Stimulated activated CD8-positive, alpha-beta memory T cell treated with anti-CD3 and anti-CD28 coated beads, Interleukin-4, amount 100 ng/mL, for 1 hour (primary cell): ENCODE measurements at places on chromosomes 12 and 14.

- DNase-seq = no peak
Observed at GRCh38 chr12:69583203-69583602, 2.1 kb upstream of the CCT2 start.

DNA sequence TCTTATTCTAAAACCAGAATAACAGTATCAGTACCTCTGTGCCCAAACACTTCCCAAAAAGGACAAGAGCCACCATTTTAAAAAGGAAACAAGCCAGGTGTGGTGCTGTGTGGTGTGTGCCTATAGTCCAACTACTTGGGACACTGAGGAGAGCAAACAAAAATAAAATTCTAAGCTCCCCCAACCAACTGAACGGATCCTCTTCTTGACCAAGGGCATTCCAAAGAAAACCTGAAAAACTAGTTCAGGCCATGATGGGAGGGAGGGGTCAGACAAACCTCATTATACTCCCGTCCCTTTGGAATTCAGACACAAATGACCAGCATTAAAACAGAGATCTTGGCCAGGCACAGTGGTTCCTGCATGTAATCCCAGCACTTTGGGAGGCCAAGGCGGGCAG, 20.5 kb downstream of the SLC11A2 start:
- no peak for DNase-seq

DNA sequence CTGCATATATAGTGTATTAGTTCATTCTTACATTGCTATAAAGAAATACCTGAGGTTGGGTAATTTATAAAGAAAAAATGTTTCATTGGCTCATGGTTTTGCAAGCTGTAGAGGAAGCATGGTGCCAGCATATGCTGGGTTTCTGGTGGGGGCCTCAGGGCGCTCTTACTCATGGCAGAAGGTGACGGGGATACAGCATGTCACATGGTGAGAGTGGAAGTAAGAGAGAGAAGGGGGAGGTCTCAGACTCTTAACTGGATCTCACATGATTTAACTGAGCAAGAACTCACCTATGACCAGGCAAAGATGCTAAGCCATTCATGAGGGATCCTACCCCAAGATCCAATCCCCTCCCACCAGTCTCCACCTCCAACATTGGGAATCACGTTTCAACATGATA, 15.9 kb upstream of the PAWR start:
- DNase-seq = no peak

DNA sequence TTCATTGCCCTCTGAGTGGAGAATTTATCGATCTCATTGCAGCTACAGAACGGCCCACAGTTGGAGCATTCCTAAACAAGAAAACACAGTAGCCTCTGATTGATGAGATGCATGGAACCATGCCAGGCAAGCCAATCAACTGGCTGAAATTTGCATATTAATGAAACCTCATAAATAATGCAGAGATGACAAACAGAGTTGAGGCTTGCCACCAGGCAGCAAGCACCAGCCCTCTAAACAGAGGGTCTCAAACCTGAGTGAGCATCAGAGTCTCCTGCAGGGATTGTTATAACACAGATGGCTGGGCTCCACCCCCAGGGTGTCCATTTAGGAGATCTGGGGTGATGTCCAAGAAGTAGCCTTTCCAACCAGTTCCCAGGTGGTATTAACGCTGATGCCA, 60.9 kb upstream of the CMKLR1 start:
- DNase-seq = no peak

DNA sequence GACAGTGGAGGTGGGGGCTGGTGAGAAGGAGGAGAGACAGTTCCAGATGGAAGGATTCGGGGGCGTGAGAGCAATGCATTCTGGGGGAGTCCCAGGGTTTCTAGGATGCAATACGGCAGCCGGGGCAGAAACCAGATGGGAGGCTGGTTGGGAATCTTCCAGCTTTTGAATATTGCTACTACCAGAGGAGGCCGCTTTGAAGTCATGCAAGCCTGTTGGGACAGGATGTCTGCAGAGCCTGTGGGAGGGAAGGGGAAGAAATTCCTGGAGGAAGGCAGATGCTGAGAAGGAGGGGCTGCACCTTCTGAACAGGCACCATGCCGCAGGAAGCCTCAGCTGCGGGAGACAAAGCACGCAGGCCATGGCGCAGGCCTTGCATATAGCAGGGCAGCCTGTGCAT, 105.4 kb downstream of the APAF1 start:
- DNase-seq = no peak
